Central memory CD4-positive, alpha-beta T cell (primary cell): ENCODE measurements at places on chromosomes 5 and 9.

DNA sequence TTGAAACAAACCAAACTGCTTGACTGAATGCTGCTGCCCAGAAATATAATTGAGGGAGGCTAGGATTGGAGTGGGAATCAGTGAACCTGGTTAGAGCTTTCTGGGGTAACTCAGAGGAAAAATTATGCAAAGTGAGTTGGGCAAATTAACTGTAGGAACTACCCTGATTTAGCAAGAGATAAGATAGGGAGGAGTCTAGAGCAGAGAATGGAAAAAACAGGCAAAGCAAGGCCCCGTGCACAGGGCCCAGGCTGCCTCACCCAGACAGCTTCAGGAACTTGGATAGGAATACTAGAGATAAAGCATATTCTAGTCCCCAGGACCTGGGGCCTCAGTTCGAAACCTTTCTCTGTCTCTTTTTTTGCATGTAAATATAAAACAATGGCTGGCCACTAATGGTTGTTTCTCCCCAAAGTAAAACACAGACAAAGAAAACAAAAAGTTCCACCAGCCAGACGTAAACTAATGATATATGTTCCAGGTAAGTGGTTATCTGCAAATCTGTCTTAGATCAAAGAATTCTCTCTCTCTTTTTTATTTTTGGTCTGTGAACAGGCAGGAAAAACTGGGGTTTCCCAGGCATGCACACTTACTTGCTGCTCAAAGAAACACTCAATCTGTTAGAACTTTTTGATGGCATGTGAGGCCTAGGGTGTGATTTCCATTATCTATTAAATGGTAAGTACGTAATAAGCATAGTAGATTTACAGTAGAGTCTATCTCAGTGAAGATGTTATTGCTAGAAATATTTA, 168.1 kb upstream of the MAP3K1 start:
- peak; percentile 12 for DNase-seq

GRCh38 chr5:68482199-68482598, 266.6 kb downstream of the PIK3R1 start:
- DNase-seq: no peak

DNA sequence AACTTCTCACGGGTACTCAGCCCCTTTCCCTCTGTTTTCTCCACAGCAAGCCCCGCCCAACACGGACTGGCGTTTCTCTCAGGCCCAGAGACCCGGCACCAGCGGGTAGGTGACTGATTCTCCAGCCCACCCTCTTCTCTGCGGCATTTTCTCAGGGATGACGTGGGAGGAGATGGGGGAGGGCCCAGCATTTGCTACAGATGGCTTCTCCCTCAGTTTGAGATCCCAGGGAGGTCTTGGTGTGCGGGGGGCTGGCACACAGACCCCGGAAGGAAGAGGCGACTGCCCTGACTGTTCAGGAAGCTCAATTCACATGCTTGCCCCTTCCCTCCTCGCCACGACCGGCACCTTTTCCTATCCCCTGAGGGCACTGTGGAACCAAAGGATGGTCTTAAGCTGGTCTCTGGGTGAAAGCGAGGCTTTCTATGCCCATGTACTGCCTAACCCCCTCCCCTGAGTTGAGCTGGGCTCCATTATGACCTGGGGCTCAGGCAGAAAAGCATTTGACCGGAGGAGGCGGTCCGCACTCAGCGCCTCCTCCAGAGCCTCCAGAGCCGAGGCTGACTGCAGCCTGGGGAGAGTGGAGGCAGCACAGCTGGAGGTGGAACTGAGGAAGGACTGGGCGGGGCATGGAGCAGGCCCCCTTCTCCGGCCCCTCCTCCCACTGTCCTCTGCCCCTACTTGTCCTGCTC, 6.0 kb downstream of the PCDHGC5 start:
- no peak for DNase-seq

- no peak for DNase-seq
Measured at GRCh38 chr5:61746831-61747575, 414.9 kb downstream of the ZSWIM6 start.
